Immature natural killer cell (primary cell): ENCODE measurements at places on chromosomes 12 and 14.
A peak's percentile ranks its signal among the peaks of the same experiment; 100 is the strongest.

- peak; percentile 99 for DNase-seq
Observed at GRCh38 chr12:49018261-49019119, at the start of gene PRKAG1. Gene PRKAG1 (minus strand): TSS chr12:49018776. CDS start chr12:49018740, 36 bp downstream.

- DNase-seq: no peak
Observed at GRCh38 chr12:75260316-75260715, 50.7 kb upstream of the KCNC2 start.

DNA sequence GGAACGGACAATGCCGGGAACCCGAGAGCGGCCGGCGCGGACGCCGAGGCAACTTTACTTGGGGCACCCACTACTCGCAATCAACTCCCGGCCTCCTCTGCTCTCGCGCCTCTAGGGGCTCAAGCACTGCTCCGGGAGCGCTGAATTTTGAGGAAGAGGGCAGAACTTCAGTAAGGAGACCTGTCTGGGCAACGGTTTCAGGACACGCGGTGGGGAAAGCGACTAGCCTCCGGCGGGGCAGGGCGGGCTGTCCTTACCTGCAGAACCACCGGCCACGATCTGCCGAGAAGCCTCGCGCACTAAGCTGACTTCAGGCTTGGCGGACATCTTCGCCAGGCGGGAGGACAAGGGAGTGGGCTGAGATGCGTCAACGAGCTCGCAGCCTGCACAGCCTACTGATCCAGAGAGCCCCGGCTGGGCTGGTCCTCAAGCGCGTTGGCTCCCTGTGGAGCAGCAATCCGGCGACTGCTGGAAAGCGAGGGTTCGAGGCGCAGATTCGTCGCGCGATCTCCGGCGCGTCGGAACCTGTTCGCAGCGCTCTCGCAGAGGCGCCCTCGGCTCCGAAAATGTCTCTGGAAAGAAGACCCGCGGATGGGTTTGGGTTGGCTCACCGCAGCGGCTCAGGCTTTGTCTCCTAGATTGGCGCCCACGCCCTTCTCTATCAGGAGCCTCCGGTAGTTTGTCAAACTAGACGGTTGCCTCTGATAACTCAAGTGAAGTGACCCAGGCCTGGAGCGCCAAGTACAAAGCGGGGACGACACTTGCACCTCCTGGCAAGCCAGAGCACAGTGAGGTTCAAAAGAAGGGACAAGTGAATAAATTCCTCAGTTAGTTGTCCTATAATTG is at the start of gene SLC25A21:
TSS of gene SLC25A21 (minus strand) at position 583 of the 846 bp plus-strand sequence.
- DNase-seq: no peak

DNA sequence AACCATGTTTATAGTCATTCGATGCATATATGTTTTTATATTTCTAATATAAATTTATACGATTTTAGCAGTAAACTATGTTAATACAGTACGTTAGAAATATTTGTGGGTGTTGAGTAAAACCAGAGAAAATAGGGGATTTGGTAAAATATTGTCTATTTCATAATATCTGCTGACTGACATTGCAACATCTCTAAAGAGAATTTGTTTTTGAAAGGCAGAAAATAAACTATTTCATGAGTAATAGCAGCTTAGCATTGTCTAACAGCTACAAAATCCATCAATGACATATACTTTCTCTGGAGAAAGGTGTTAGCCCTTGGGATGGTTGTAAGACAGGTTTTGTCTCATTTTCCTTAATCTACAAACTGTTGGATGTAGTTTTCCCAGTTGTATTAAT is 144.9 kb downstream of the PDE3A start:
- no peak for DNase-seq

- no peak for DNase-seq
Observed at GRCh38 chr14:104804481-104805325, 3.8 kb downstream of the ZBTB42 start.
